Glomerular endothelial cell (primary cell): ENCODE measurements at places on chromosomes 13 and 19. TPM values are rescaled to one million over a fixed set of nuclear protein-coding genes. Genes with fewer than 3 reads are reported as not detected.

The TMEM259 gene
- total RNA-seq = 167 and 260 TPM in 2 replicates

The ZSWIM4 gene
- 20.4 and 44.7 TPM in 2 replicates for total RNA-seq

The PROSER3 gene
- 4.0 and 14.8 TPM in 2 replicates for total RNA-seq

The SIGLEC8 gene
- total RNA-seq = not detected in 2 replicates

The PSPN gene
- total RNA-seq = 1.3 TPM in 2 replicates

The FPR1 gene
- total RNA-seq = not detected in 2 replicates

The SHISA7 gene
- total RNA-seq = not detected in 2 replicates

The ZNF208 gene
- 0.53 TPM in 1 of 2 replicates, not detected in the other for total RNA-seq

The GEMIN7 gene
- 33.6 and 45.6 TPM in 2 replicates for total RNA-seq

The TYROBP gene
- total RNA-seq = not detected in 2 replicates

The C19orf18 gene
- total RNA-seq = not detected in 2 replicates

The OR10H1 gene
- total RNA-seq = not detected in 2 replicates

The ZNF681 gene
- 1.2 and 1.6 TPM in 2 replicates for total RNA-seq

The DACT3 gene
- total RNA-seq = 2.3 and 3.7 TPM in 2 replicates

The PRR19 gene
- total RNA-seq = 0.10 and 1.8 TPM in 2 replicates

The BEST2 gene
- total RNA-seq = not detected in 2 replicates

The LAIR1 gene
- not detected in 2 replicates for total RNA-seq

The SPART gene
- total RNA-seq = 63.0 and 67.9 TPM in 2 replicates

The DCT gene
- not detected in 2 replicates for total RNA-seq

The MBD3L2B gene
- not detected in 2 replicates for total RNA-seq

The IRS2 gene
- 0.92 and 2.3 TPM in 2 replicates for total RNA-seq

The CEACAM1 gene
- total RNA-seq = 38.8 and 41.5 TPM in 2 replicates

The BRSK1 gene
- 1.2 and 3.0 TPM in 2 replicates for total RNA-seq

The SPACA7 gene
- not detected in 2 replicates for total RNA-seq

The SERTAD1 gene
- 13.2 and 17.3 TPM in 2 replicates for total RNA-seq

The CEBPA gene
- 0.10 and 0.47 TPM in 2 replicates for total RNA-seq

The FUT1 gene
- 6.1 and 6.4 TPM in 2 replicates for total RNA-seq

The GPC5 gene
- 1.2 and 4.0 TPM in 2 replicates for total RNA-seq

The PPAN gene
- 31.2 and 39.6 TPM in 2 replicates for total RNA-seq
